ENCODE measurements at places on chromosomes 11 and 22.
A peak's percentile ranks its signal among the peaks of the same experiment; 100 is the strongest.

DNA sequence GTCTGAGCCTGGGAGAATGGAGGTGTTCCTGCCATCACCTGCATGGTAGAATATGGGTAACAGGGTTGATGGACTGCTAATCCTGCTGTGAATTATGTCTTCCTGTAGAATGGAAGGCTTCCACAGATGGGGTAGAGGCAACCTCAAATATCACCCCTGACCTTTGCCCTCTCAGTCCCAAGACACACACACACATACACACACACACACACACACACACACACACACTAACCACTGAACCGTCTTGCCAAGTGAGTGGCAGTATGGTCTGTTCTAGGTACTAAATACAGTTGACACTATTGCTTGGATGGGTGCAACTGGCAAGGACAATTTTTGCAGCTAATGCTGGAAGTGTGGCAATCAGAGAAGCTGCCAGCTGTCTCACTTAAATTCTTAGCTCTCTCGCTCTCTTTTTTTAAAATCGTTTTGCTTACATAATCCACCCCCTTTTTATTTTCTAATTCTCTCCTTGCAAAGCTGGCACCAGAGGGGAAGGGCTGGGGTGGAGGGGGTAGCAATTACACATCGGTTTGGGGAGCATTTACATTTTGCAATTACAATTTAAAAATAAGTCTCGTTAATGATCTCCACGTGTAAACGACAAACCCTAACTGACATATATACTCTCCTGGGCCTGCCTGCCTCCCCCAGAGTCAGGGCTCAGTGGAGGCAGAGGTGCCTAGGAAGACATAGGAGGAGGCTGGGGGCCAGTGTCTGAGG, 162.6 kb downstream of the FEZ1 start:
- no peak for DNase-seq

GRCh38 chr11:7968686-7969085, 3.4 kb upstream of the NLRP10 start:
- DNase-seq, result no peak

DNA sequence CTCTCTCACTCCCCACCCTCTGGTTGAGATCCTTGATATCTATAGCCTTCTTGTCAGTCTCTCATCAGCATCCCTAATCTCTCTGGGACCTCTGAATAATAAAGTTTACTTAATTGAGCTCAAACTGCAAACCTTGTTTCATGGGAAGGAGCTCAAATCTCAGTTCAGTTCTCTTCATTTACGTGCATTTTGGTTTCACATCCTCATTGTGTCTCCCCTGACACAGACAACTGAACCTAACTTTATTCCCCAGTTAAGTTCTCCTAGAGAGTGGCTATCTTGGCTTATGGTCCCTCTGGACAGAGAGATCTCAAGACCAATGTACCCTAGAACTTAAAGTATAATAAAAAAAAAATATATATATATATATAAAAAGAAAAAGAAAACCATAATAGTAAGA, 47.3 kb downstream of the NXPE2 start:
- DNase-seq, result no peak

DNA sequence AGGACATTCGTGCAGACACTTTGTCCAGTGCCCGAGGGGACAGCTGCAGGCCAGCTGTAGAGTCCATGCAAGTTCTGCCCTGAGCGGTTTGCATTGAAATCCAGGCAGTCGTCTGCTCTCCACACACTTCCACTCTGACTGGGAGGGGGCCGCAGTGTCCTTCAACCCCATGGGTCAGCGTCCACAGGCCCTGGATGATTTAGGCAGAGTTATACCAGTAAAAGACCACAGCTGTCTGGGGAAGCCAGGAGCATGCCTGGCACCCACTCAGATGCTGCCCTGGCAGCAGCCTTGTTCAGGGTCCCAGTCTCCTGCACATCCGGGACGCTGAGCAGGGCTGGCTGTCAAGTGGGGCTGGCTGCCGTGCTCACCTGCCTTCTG, 26.5 kb downstream of the KRTAP5-5 start:
- no peak for DNase-seq

DNA sequence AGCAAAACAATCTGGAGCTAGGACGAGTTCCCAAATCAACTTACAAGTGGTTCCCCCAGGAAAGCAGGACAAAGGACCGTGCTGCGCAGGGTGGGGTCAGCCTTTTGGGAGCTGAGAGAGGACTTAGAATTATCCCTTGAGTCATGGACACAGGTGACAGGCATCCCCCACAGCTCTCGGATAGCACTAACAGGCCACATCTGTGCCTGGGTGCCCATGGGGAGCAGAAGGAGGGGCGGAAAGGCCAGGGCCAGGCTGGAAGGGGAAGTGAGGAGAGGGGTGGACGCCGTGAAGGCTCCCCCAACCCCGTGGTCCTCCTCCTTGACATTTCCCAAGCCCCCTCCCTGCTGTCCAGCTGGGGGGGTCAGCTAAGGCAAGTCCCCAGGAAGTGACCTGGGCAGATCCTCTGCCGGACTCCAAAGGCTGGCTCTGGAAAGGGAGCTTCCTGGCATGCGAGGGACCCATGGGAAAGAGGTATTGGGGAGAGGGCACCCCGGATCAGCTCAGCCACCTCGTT, 31.6 kb upstream of the A4GALT start:
- DNase-seq, result no peak

GRCh38 chr11:125975634-125976033, 29.8 kb downstream of the VSIG10L2 start:
- no peak for DNase-seq

DNA sequence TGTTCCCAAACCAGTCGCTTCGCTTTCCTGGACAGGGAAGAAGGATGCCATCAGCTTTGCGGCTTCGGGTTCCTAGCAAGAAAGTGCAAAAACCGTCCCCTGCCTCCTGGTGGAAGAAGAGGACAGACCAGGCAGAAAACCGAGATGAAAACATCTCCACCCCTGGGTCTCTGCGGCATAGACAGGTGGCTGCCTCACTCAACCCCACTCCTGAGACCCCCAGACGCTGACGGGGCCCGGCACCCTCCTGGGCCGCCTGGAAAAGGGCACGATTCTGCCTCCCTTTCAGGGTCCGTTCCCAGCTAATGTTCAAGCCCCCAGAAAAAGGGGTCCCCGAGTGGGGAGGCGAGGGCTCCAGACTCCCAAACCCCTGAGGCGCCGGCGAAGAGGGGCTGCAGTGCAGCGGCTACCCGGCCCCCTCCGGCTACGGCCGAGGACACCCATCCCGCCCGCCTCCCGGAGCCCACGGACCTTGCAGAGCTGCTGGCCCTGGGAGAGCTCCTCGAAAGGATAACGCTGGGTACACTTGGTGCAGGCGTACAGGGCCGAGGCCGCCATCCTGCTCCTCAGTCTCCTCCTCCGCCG, 569 bp downstream of the FAM76B start:
- DNase-seq, result no peak

- no peak for DNase-seq
Observed at GRCh38 chr11:113376156-113376555, 11.4 kb upstream of the ANKK1 start.

- peak; percentile 15 for DNase-seq
Observed at GRCh38 chr22:18070556-18071306, 7.1 kb upstream of the PEX26 start.

- no peak for DNase-seq
Observed at GRCh38 chr11:124717786-124718651, 21.7 kb upstream of the NRGN start.

DNA sequence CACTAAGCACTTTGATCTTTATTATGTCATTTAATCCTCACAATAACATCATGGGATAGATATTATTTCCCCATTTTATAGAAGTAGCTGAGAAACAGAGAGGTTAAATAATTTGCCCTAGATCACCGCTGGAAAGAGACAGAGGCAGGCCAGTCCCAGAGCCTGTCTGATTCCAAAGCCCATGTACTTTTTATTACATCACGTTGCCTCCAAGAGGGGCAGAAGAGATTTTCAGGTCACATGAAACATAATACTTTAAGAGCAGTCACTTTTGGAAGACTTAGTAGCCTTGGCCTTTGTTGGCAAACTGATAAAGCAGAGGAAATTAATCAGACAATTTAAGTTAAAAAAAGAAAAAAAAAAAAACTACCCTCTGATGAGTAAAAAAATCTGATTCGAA, 200.2 kb upstream of the ARHGAP20 start:
- no peak for DNase-seq

DNA sequence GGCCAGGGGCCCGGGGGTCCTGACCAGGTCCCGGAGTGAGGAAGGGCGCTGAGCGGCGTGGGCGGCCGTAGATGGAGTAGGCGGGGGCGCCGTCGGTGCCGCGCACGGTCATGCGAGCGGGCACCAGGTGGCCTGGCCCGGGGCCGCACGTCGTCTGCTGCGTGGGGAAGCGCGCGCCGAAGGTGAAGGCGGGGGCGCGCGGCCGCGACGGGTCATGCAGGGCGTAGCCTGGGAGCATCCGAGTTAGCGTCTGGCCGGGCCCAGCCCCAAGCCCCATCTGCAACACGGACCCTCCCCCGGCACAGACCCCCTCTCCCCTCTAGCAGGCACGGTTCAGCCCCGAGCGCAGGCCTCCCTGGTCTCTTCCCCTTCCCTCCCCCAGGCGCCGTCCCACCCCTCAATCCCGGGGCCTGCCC, 1.7 kb upstream of the TYMP start:
- DNase-seq, result peak; percentile 24

GRCh38 chr11:83051760-83052671, 19.7 kb downstream of the RAB30 start:
- no peak for DNase-seq

DNA sequence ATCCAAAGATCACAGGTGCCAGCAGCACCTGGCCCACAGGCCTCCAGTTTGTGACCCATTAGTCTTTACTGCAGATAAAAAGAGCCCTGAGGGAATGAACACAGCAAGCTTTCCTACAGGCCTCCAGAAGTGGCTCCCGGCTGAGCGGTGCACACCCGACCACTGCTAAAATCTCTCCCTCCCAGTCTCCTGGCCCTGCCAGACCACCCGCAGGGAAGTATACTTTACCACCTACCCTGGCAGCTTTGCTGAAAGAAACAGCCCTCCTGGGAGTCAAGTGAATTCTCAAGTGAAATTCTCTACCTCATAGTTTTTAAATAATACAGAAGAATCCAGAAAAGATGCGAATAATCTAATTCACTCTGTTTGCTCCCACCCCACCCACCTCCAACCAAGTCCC, 15.4 kb upstream of the MTNR1B start:
- DNase-seq, result no peak

DNA sequence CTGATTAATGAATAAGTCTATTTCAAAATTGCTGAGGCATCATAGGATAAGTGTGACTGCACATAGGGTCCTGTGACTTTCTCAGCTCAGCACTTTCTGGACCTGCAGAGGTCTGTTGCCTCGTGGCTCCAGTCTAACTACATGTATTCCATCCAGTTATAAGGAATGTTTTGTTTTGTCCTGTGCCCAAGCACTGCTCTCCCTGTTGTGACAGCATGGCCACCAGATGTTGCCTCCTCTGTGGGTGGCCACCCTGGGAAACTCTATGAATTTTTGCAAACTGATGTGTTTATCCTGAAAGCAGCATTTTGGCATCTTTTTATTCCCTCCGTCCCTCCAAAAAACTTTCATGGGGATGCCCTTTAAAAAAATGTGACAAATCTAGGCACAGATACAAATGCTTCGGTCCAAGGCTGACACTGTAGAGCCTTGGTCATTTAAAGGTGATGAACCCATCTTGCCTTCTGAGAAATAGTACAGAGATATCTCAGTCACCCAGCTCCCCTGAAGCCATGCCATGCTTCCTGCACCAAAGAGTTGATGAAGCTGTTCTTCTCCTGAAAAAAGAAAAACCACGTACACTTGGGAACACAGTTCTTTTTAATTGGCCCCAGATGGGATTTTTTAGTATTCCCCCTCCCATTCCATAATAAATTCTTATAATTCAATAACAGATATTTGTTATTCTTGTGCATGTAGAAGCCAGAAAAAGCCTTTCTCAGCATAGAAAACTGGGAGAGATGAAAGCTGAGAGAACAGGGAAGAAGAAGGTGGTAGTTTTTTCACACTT, 72.6 kb downstream of the CCDC34 start:
- no peak for DNase-seq

DNA sequence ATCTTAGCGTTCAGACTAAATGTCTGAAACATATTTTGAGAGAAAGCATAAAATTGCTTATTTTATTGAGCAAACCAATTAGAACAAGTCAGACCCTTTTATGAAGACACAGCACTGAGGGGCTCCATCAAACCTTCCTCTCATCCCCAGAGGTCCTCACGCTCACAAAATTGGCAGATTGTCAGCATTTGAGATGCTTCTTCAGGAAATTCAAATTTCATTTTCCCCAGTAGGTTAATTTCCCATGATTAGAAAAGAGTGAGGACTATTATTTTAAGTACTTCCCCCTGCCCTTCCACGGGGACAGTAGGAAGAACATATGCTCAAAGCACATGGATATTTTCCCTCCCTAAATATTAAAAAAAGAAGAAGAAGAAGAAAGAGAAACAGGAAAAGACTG, 851.8 kb downstream of the BRD1 start:
- no peak for DNase-seq

- no peak for DNase-seq
Observed at GRCh38 chr11:15146271-15147003, 31.7 kb downstream of the INSC start.

DNA sequence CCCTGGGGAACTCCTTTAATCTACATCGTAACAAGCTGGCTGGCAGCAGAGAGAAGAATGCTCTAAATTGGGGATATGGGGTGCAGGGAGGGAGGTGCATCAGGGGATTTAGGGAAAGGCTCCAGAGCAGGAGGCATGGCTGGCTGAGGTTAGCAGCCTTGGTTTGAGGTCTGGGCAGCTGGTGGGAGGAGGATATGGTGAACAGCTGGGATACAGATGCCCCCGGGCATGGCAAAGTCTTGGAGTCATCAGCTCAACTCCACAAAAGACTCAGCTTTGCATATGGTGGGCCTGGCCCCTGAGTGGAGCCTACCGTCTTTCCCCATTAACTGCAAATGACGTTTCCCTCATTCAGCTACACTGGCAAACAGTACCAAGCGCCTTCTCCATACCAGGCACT, 5.4 kb downstream of the FAM83F start:
- DNase-seq, result no peak

DNA sequence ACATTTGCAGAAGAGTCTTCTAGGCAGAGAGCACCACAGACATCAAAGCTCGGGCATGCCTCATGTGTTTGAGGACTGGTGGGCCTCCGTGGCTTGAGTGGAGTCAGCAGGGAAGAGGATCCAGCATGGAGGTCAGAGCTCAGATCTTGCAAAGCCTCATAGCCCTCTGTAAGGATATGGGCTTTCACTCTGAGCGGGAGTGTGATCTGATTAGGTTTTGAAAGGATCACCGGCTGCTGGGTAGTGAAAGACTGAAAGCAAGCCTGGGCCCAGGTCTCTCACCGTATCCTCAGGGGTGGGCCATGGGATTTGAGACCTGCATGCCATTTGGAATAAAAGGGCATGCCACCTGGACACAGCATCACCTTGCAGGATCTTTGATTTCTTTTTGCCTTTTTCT, 112.7 kb downstream of the TEAD1 start:
- no peak for DNase-seq
